Epithelial cell of esophagus (primary cell): ENCODE measurements at places on chromosomes 12 and 14.

DNA sequence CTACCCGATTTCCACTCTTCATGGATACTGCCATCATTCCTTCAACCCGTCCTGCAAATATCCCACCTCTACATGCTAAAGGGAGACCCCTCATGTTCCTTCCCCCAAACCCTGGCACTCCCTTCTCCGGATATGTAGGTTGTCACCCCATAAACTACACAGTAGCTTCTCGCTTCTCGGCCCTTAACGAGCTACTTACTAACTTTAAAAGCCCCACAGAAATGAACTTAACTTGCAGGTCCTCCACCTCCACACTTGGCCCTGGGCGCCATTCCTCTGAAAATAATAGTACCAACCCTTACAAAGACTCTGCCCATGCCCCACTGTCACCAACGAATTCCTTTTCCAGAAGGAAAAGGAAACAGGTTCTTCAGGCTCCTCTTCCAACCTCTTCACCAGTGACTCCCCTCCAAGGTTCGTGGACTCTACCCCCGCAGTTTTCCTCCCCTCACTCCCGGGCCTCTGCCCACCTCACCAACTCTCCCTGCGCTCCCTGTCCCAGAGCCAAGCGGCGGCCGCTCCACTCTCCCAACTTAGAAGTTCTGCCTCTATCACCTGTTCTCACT is 1.2 kb downstream of the SPPL3 start:
- no peak for DNase-seq

GRCh38 chr12:130263996-130264395 is 73.7 kb upstream of the PIWIL1 start:
- no peak for DNase-seq

DNA sequence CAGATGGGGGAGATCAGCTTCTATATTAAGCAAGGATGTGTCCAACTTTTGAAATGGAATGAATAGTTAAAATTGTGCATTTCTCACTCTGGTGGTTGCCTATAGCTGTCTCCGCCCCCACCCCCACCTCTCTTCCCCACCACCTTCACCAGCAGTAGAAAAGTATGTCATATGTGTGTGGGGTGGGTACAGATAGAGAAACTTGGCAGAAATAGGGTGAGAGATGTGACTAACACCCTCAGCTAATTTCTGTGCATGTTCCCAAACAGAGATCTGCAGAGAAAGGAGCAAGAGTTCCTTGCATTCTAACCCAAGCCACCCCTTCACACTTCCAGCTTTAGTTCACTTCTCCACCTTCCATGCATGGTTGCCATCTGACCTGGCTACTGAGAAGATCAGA is 980.1 kb downstream of the NRXN3 start:
- DNase-seq = no peak

DNA sequence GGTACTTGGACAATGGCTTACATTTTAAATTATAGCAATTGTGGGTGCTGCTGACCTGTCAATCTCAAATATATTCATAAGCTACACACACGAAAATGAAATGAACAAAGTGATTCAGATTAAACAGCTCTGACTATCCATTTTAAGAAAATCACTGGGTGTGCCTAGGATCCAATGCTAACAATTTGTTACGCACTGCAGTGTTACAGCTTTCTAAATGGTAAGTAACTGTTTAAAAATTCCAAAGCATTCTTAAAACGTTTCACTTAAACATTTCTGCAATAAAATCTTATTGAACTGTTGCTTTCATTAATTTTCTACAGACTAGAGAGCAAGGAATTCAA is 18.9 kb downstream of the LMO3 start:
- DNase-seq = no peak

- no peak for DNase-seq
Observed at GRCh38 chr14:101596742-101597141, 35.4 kb downstream of the DIO3 start.

DNA sequence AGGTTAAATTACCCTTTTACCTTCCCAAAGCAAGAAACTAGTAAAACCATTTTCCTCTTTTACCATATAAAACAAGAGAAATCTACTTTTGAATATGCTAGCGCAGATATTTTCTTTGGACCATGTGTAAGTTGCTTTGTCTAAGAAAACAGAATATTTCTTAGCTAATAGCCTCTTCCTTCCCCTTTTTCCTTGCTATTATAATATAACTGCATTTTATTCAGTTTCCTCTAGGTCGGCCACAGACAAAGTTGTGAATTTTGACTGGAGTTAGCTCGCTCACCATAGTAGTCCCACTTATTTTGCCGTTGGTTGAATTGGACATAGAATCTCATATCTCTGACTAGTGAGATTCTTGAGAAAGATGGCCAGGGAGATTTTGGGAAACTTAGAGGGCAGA is 115.6 kb downstream of the PLEKHA5 start:
- no peak for DNase-seq

DNA sequence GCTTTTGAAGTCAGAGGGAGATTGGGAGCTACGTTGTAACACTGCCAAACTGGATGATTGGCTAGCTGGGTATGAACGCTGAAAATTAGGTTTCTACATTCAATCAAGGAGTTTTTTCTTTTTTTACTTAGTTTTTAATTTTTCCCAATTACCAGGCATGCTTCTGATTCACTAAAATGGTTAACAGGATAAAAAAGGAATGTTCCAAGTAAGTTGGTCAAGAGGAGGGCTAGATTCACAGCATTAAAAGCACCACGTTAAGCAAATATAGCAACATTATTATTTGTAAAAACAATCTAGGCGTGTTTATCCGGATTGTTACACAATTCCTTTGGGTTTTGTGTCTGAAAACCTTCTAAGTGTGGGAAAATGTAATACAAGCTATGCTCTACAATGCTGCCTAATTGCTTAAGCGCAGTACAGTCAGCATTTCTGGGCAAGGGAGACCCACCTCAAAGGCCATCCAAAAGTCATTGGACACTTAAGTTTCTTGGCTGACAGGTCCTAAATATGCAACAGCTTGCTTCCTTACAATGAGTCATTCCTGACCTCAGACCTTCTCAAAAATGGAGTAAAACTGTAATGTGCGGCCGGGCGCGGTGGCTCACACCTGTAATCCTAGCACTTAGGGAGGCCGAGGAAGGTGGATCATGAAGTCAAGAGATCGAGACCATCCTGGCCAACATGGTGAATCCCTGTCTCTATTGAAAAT is 1.2 kb downstream of the RPLP0 start:
- peak; percentile 73 for DNase-seq

GRCh38 chr12:8453021-8453513 is 2.7 kb upstream of the CLEC6A start:
- no peak for DNase-seq

GRCh38 chr12:21476949-21477348 is 24.5 kb downstream of the RECQL start:
- DNase-seq = peak; percentile 44

GRCh38 chr12:130987151-130987931 is 33.6 kb downstream of the ADGRD1 start:
- no peak for DNase-seq

- DNase-seq = peak; percentile 94
Observed at GRCh38 chr14:75559451-75560222, 18.8 kb upstream of the FLVCR2 start.

GRCh38 chr12:69007101-69007854 is 74.3 kb upstream of the CPM start:
- peak; percentile 76 for DNase-seq

DNA sequence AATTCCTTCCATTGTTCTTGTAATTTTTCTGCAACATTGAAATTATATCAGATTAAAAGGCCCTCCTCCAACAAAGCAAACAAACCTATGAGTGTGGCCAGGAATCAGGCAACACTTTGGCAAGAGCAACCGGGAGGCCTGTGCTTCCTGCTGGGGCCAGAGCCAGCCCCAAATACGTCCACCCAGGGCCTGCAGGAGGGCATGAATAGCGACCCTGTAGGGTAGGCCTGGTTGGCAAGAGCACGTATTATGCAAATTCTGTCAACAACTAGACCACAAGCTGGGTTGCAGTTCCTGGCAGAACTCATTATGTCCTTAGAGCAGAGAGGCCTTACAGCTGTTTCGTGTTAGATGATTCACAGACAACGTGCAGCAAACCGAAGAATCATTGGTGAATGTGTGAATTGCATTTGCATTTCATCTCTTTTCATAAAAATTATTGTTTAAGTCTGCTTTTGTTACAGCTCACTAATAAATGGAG is 26.9 kb upstream of the LGALS3 start:
- DNase-seq = peak; percentile 88

DNA sequence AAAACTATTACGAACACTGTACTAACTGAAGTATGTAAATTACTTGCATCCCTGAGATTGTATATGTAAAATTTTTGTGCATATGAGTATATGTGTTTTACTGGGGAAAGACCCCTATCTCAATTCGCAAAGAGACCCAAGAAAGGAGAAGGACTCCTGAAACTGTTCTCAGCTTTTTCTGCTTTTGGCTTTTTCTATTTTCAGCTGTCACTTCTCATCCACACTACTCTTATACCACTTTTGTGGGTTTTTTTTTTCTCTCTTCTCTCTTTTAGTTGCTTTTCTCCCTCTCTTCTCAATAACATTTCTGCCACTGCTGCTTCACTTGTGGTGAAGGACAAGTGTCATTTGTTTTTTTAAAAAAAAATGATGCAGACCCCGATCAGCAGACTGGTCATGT is 39.8 kb downstream of the NIN start:
- DNase-seq = no peak

DNA sequence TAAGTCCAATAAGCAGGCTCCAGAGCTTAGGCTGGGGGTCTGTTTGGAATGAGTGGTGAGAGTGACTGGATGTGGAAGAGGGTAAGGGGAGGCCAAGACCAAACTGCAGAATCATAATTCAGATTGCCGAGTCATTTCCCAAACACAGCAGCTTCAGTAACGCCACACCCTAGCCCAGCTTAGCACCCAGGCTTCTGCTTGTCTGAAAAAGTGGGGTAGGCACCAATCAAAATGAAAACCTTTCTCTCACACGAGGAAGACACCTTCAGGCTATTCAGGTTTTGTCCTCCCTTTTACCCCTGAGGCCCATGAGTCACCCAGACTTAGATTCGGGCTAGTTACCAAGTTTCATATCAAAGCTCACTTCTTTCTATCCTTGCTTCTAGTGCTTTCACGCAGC is 306.1 kb downstream of the DAD1 start:
- peak; percentile 34 for DNase-seq

GRCh38 chr14:68651652-68652432 is 141.0 kb downstream of the ZFP36L1 start:
- no peak for DNase-seq

GRCh38 chr12:76186131-76186906 is 101.8 kb upstream of the NAP1L1 start:
- no peak for DNase-seq

DNA sequence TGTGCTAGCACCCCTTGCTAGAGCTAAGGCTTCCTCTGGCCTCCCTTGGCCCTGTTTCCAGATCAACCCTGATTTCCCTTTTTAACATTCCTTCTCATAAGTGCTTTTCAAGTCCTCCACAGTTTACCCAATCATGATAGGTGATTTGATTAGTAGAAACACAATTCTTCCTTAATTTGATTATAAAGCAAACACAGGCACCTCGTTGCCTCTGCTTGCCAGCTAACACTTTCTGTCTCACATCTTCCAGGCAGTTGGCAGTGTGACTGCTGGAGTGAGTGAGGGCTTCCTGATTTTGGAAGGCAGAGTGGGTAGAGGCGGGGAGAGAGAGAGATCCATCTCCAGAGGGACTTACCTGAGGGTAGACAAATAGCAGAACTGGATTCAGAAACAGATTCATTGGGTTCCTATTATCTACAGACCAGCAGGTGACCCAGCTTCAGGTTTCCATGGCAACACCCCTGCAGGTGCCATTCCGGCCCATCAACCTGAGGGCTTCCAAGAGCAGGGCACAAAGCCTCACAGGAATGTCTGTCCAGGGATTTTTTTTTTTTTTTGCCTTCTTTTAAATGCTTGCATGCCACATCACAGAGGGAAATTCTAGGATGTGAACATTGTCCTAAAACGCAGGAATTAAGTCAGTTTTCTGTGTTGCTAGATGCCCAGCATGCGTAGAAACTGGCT is 77.7 kb downstream of the PLXNC1 start:
- no peak for DNase-seq

GRCh38 chr12:11863478-11863906 is 207.2 kb upstream of the BCL2L14 start:
- no peak for DNase-seq

DNA sequence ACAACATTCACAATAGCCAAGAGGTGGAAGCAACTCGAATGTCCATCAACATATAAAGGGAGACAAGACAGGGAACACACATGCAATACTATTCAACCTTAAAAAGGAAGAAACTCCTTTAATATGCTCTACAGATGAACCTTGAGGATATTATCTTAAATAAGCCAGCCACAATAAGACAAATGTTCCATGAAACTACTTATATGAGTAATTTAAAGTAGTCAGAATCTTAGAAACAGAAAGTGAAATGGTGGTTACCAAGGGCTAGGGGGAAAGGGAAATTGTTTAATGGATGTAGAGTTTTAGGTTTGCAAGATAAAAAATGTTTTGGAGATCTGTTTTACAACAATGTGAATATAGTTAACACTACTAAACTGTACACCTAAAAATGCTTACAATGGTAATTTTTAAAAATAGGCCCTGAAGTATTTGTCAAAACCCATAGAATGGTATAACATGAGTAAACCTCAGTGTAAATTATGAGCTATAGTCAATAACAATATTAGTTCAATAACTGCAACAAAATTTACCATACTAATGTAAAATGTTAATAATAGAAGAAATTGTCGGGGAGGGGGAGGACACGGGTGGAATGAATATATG is 71.1 kb downstream of the EGLN3 start:
- DNase-seq = no peak

GRCh38 chr12:49952391-49953055 is 2.0 kb downstream of the AQP2 start:
- DNase-seq = no peak
